SJCRH30 (cell line): ENCODE measurements at places on chromosomes 3 and 15.

DNA sequence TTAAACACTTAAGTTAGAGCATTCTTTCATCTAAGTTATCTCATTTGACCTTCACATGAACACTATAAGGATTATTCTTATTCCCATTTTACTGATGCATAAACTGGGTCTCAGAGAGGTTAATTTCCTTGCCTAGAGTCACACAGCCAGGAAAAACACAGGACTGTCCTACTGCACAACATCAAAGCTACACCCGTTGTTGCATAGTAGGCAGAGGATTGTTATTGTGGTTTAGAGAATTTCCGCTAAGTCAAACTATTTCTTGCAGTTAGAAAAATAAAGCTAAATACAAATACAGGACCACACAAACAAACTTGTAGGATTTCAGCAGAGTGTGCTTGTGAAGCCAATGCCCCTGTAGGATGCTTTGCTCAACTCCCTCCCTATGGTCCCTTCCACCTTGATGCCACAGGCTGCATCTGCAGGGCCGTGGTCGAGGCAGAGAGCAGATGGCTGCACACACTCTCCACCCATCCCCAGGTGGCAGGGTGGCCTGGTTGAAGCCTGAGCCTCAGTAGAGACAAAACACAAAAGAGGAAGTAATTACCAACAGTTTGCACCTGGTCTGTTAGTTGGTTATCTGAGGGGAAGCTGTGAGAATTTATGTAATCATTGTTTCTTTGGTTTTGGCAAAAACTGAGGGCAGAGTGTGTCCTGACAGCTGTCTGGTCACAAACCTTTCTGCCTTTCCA is 41.1 kb upstream of the SKOR1 start:
- DNase-seq = no peak
- H3K4me1 ChIP-seq = peaks cover 22% of the 10 kb centered on the region
- H3K27ac ChIP-seq = no peak overlapping the region
- no peak overlapping the region for H3K4me3 ChIP-seq
- H3K36me3 ChIP-seq = no peaks in the 10 kb centered on the region; the same call in 1 of the 2 replicates
- no peaks in the 10 kb centered on the region for H3K27me3 ChIP-seq

DNA sequence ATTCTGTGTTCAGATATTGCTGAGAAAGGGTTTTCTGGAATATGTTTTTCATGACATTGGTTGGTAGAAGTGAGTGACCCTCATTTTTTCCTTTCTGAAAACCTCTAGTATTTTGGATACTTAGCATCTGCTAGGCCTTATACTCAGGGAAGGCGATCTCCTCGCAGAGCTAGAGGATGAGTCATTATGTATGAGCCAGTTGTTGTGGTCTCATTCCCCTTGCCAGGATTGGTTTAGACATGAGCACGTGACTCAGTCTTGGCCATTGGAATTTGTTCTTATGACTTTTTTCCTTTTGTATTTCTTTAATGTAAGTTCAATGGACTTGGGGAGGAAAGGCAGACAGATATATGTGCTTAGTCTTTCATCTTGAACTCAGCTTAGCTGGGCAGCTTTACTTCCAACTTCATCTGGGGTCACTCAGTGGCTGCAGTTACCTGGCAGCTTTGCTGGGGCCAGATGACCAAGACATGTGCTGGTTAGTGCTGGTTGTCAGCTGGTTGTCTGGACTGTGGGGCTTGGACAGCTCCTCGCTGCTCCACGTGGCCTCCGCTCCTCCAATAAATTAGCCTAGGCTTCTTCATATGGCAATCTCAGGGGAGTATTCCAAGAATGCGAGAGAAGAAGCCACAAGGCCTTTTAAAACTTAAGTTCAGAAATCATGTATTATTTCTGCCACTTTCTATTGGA is 207.5 kb downstream of the IL20RB start:
- H3K27ac ChIP-seq = peak overlapping the region; percentile 14; the same call in 1 of the 2 replicates
- DNase-seq = peak; percentile 67
- peaks cover 32% of the 10 kb centered on the region for H3K4me1 ChIP-seq
- H3K27me3 ChIP-seq = no peaks in the 10 kb centered on the region

DNA sequence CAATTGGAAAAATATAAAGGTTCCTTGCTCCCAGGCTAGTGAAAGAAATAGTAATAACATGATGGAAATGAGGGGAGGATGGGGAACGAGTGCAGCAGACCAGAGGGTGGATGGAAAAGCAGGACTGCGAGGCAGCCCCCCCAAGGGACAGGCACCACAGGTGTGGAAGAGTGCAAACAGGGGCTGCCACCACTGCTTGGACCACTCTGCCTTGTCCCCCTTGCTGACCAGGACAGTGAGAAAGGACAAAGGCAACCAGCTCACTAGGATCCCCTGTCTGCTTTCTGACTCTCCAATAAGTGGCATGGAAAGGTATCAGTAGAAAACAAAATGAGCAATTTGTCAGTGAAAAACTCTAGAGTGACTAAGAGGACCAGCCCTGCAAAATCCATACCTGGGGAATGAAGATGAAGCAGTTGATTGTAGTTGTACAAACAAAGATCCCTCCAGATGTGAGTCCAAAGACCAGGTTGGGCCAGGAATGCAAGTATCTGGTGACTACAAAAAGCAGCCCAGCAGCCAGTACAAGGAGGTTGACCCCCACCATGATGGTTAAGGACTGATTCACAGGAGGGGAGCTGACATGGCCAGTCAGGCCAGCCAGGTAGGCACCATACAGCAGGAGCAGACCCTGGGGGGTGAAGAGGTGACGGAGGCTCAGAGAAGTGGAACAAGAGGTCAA is 86.6 kb upstream of the GSK3B start:
- H3K36me3 ChIP-seq = no peaks in the 10 kb centered on the region
- no peak overlapping the region for H3K4me3 ChIP-seq
- peaks cover 11% of the 10 kb centered on the region for H3K4me1 ChIP-seq
- H3K27ac ChIP-seq = no peak overlapping the region
- DNase-seq = no peak

- H3K4me1 ChIP-seq = peaks cover 21% of the 10 kb centered on the region
- no peak overlapping the region for H3K4me3 ChIP-seq
- no peaks in the 10 kb centered on the region for H3K36me3 ChIP-seq
- H3K27me3 ChIP-seq = no peaks in the 10 kb centered on the region
These were observed 24.0 kb downstream of the ABI3BP start for GRCh38 chr3:100968932-100969906.

DNA sequence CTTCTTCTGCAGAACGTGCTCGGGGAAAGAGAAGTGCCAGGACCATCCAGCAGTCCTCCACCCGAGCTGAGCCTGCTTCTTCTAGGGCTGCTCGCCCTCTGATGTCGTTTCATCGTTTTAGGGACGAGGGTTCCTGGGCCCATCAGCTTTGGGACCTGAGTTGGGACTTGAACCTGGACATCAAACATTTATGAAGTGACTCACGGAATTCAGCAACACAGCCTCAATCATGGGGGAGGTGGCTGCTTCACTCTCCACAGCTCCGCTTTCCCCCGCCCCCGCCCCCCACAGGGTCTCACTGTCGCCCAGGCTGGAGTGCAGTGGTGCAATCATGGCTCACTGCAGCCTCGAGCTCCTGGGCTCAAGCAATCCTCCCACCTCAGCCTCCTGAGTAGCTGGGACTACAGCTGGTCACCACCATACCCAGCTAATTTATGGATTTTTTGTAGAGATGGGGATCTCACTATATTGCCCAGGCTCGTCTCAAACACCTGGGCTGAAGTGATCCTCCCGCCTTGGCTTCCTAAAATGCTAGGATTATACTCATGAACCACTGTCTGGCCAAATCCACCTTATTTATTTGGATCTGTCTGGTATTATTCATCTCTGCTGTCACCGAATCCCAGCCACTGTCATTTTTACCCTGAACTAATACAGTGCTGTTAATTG is 725 bp upstream of the SCAMP2 start:
- H3K4me1 ChIP-seq = 0 out of 2 replicates have a peak, but pooled peaks cover 5% of the 10 kb centered on the region
- DNase-seq = no peak
- H3K4me3 ChIP-seq = peak overlapping the region; percentile 98
- no peaks in the 10 kb centered on the region for H3K36me3 ChIP-seq
- no peak overlapping the region for H3K27ac ChIP-seq
